ENCODE measurements at places on chromosomes 1 and 21.
A peak's percentile ranks its signal among the peaks of the same experiment; 100 is the strongest.

DNA sequence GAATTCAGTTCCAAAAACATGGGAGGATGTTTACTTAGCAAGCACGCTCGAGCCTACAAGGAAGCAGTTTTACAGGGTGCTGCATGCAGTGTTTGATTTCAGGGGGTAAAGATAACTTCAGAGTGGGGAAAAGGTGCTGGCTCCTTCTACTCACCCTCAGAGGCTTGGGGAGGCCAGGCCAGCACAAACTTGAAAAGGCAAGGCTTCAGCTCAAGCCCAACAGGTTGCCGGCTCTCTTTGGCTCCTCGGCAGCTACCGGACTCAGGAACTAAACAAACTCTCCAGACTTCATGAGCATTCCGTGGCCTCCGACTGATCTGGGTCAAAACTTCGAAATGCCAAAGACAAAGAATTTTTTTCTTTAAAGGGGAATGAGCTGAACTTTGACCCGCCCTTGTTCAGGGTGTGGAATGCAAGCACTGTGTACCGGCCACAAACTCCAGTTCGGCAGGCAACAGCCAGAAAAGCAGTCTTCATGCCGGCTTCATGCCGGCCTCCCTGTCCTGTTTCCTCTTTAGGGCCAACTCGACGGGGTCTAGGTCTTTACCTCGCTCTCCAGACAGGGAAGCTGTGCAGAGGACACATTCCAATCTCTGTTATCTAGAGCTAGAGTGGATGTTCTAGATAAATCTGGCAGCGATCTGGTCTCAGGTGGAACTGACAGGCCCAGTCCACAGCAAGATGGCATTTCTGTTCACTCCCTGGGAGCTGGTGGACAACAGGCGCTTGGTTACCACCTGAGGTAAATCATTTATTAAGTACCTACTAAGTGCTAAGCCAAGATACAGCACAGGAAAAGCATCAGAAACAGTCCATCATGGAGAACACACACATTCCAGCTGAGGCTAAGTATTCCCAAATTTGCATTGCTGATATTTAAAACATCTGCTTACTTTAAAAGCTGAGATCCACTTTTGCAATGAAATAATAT is 75.0 kb downstream of the CD46 start:
- DNase-seq, result no peak

DNA sequence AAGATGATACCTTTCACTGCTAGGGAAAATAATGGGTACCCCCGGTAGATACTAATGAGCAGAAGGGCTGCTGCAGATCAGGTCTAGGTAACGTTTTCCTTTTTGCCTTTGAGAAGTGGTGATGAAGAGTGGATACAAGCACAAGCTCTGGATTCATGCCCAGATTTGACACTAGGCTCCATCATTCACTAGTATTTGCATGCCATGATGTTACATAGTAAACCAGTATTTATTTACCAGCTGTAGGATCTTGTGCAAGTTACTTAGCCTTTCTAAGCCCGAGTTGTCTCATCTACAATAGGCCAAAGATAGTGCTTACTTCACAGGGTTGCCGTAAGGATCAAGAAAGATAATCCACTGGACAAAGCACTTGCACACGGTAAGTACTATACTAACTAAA is 14.2 kb downstream of the PTPN14 start:
- no peak for DNase-seq

GRCh38 chr1:154769193-154769895 is 100.7 kb downstream of the KCNN3 start:
- DNase-seq, result no peak

DNA sequence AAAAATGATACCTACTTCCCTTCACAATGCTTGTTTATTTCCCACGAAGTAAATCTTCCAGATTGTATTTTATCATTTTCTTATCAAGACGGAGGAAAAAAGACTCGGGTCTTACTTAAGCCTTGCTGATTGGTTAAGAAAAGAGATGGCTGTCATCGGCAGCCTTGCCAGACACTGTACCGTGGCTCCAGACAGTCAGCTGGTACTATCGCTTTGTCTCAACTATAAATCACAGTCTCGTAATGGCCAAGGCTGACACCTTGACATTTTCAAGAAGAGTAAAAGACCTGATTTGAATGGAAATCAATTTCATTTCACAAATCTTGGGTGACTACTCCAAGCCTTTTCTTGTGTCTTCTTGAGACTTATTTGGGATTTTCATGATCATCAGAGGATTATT is 868.0 kb downstream of the USP25 start:
- no peak for DNase-seq

- no peak for DNase-seq
Observed at GRCh38 chr1:156646738-156647211, 4.9 kb downstream of the BCAN start.

- DNase-seq, result no peak
Observed at GRCh38 chr1:4631321-4631720, 23.1 kb upstream of the AJAP1 start.

GRCh38 chr1:61724506-61724812 is 482 bp downstream of the TM2D1 start:
- DNase-seq, result no peak

- DNase-seq, result no peak
Observed at GRCh38 chr1:51439053-51439452, 80.0 kb downstream of the EPS15 start.

DNA sequence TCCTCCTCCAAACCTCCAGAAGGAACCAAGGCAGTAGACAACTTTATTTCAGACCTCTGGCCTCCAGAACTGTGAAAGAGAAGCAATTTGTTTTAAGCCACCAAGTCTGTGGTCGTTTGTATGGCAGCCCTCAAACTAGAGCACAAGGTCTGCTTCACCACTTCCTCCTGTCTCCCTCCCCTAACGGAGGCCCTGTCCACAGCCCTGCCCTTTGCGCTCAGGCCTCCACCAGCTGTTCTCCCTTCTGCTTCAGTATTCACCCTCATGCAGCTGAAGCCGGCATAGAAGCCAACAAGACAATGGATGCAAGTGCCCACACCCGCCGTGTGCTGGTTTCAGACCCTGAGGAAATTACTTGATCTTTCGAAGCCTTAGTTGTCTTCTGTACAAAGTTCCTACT is 364.1 kb downstream of the HHAT start:
- DNase-seq, result no peak

- DNase-seq, result no peak
Observed at GRCh38 chr21:35510957-35511695, 462.0 kb upstream of the RUNX1 start.

- DNase-seq, result no peak
Observed at GRCh38 chr1:67584938-67585337, 100.1 kb upstream of the GADD45A start.

- DNase-seq, result no peak
Observed at GRCh38 chr1:3880429-3881192, 19.5 kb downstream of the C1orf174 start.

GRCh38 chr21:42834726-42835191 is 44.6 kb downstream of the WDR4 start:
- no peak for DNase-seq

- DNase-seq, result no peak
Observed at GRCh38 chr1:192867180-192867579, 58.3 kb downstream of the RGS2 start.

- DNase-seq, result no peak
Observed at GRCh38 chr1:35190784-35191183, 2.2 kb downstream of the SFPQ start.

- DNase-seq, result no peak
Observed at GRCh38 chr1:51558375-51558924, 39.4 kb upstream of the EPS15 start.

DNA sequence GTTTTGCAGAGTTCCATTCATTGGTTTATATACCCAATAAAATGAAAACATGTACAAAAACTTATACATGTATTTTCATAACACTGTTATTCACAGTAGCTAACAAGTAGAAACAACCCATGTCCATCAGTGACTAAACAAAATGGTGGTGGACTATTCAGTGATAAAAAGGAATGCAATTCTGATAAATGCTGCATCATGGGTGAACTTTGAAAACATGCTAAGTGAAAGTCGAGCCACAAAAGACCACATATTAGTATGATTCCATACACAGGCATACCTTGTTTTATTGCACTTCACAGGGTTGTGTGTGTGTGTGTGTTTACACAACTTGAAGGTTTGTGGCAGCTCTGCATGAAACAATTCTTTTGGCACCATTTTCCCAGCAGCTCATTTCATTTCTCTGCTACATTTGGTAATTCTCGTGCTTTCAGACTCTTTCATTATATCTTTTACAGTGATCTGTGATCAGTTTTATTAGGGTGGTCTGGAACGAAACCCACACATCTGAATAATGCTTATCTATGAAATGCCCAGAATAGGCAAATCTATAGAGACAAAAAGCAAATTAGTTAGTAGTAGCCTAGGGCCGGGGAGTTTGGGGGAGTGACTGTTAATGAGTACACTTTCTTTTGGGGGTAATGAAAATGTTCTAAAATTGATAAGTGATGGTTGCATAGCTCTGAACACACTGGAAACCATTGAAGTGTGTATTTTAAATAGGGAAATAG is 27.2 kb downstream of the RNF11 start:
- DNase-seq, result no peak

GRCh38 chr1:42797979-42798378 is 13.2 kb downstream of the TMEM269 start:
- DNase-seq, result no peak

DNA sequence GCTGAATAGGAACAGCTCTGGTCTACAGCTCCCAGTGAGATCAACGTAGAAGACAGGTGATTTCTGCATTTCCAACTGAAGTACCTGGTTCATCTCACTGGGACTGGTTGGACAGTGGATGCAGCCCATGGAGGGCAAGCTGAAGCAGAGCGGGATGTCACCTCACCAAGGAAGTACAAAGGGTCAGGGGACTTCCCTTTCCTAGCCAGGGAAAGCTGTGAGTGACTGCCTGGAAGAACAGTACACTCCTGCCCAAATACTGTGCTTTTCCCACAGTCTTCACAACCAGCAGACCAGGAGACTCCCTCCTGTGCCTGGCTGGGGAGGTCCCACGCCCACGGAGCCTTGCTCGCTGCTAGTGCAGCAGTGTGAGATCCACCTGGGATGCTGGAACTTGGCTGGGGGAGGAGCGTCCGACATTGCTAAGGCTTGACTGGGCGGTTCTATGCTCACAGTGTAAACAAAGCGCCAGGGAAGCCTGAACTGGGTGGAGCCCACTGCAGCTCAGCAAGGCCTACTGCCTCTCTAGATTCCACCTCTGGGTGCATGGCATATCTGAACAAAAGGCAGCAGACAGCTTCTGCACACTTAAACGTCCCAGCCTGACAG is 14.7 kb downstream of the CR1L start:
- no peak for DNase-seq

GRCh38 chr1:218743861-218744505 is 398.8 kb downstream of the TGFB2 start:
- no peak for DNase-seq

GRCh38 chr1:85307987-85308832 is 31.8 kb upstream of the BCL10 start:
- DNase-seq, result peak; percentile 91

- DNase-seq, result no peak
Observed at GRCh38 chr1:220892997-220893700, 13.9 kb downstream of the HLX start.

- peak; percentile 53 for DNase-seq
Observed at GRCh38 chr21:45541221-45542039, 810 bp downstream of the SLC19A1 start.

DNA sequence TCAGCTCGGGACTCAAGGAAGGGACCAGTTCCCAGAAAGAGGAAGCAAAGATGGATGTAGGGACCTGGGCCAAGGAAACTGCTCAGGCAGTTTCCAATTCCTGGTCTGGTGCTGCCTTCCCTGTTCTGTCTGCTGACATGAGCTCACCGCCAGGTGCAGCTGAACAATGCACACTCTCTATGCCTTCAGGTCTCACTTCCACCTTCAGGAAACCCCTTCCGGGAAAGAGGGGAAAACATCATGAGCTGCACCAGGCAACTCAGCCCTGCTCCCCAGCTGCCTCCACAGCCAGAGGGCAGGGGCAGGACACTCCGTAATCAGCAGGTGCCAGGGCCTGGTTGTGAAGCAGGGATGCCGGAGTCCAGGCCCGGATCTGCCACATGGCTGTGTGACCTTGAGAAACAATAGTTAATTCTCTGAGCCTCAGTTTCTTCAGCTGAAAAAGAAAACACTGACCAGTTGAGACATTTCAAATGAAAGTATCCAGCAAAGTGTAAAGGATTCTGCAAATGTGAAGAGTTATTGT is 27.8 kb downstream of the SMIM12 start:
- DNase-seq, result peak; percentile 20

DNA sequence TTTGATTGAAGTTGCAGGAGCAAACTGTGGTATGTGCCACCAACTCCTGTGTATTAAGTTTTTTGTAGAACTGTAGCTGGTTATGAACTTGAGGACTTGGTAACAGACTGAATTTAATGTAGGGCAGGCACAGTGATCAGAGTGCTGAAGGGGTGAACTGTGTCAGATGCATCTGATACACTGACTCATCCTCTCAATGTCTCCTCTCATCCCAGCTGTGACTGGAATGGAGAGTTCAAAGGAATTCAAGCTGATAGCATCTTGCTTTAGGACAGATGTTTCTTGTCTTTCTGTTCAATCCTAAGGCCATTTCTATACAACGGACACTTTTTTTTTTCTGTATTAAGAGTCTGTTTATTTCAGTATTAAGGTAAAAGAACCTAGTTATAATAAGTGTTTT is 25.0 kb upstream of the GBP1 start:
- no peak for DNase-seq

DNA sequence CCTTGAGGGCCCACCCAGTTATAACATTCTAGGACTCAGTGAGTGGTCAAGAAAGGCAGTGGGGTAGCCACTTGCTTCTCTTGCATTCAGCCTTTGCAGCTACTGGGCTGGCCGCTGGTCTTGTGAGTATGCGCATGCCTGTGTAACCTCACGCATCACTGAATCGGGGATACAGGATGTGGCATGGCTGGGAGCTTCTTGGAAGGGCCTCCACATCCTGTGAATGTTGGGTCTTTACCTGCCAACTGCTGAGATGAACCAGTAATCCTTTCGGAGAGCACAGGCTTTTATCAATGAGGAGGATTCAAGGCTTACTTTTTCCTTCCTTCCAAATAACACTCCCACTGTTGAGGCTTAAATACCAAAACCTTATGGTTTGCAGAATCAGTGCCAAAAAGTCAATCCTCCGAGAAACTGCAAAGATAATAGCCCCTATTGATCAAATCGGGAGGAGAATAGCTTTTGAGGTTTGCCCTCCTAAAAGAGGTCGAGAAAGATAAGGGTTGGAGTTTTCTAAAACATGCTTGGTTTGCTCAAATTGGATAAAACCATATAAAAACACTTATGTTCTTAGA is 198.9 kb upstream of the UBE2U start:
- DNase-seq, result no peak

- no peak for DNase-seq
Observed at GRCh38 chr1:3015269-3015635, 6.0 kb upstream of the ACTRT2 start.

DNA sequence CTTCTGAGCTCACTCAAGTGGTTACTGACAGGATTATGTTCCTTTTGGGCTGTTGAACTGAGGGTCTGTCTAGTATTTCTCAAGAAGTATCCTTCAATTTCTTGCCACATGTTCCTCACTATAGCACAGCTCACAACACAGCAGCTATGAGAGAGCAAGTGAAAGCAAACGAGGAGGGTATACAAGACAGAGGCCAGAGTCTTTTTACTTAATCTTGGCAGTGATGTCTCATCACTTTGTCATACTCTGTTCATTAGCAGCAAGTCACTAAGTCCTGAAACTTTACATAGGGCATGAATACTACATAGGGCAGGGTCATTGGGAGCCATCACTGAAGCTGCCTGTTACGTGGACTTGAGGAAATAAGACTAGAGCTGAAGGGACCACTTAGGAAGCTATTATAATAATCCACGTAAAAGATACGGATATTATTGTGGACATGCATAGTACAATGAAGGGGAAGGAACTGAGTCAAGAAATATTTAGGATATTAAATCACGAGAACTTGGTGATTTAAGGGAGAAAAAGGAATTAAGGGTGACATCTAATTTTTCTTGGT is 63.7 kb downstream of the SLC30A7 start:
- DNase-seq, result no peak

Data from ecto neural progenitor cell (in vitro differentiated cells).